ENCODE measurements at places on chromosomes 7 and 10.

- no peak for DNase-seq
These were observed 111.8 kb upstream of the ZNF32 start for GRCh38 chr10:43760514-43760913.

GRCh38 chr7:108307595-108307994 is 148.6 kb downstream of the NRCAM start:
- DNase-seq: no peak

- no peak for DNase-seq
These were observed 64.7 kb downstream of the MACC1 start for GRCh38 chr7:20152511-20152910.

GRCh38 chr10:131363416-131363815 is 51.9 kb upstream of the TCERG1L start:
- no peak for DNase-seq

- DNase-seq: no peak
These were observed 48.5 kb upstream of the FGL2 start for GRCh38 chr7:77248154-77248553.

DNA sequence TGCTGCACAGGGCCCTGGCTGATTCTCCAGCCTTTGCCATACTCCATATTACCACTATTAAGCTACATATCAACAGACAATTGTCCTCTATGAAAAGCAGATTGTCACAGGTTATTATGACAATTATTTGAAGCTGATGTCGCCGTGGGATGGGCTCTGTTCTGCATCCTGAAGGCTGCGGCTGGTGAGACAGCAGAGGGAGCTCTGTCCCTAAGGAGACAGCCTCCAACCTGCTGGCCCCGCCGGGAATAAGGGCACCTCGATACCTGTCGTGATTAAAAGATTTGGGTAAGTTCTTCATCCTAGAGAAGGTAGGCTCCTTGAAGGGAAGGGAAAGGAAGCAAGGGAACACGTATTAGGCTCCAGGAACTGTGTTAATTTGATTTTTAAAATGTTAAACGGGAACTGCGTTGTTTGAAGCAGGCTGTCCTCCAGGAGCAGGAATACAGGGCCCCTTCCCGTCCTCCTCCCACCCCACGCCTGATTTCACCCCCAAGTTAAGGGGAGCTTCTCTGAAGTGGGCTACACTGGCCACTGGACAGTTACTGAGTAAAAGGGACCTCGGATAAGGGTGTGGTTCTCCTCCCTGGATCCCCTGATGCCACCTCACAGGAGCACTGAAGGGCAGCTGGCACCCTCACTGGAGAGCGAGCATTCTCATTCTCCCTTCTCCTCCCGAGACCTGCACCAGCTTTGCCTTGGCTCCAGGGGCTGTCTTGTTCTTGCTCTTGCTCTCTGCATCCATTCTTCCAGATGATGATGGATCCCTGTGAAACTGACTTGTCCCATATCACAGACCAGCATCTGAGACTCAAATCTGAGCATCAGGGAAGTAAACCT is 11.8 kb upstream of the TIAL1 start:
- peak; percentile 8 for DNase-seq

DNA sequence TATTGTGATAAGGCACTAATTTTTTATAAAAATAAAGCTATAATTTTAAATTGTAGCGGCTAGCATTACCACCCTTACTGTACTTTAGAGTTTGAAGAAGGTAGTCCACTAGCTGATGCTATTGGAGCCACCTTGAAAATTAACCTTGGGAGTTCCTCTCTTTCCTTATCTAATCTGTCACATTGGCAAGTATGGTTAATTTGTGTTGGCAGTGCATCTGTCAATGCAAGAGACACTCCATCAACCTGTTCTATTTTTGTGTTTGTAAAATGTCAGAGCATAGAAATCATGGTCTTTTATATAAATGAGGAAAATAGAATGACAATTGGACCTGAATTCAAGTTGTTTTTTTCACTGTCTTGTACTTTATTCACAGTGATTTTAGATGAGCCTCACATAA is 20.5 kb downstream of the GLCCI1 start:
- no peak for DNase-seq

DNA sequence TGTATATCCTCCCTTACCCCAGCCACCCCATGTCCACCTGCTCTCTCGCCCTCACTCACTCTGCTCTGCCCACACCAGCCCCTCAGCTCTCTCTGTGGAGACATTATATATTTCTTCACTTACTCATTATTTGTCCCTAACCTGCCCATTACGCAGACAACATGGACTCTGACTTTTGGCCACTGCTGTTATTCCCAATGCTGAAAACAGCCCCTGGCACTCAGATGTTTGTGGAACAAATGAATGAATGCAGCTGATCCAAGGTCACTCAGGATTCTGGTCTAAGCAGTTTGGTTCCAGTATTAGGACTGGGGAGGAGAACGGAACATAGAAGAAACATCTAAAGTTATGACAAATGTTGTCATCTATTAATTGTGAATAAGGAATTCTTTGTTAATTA is 26.7 kb downstream of the GNA12 start:
- DNase-seq: no peak

- no peak for DNase-seq
These were observed 127.6 kb upstream of the CXCL12 start for GRCh38 chr10:44512431-44513022.

- DNase-seq: no peak
These were observed 82.8 kb upstream of the ZNF32 start for GRCh38 chr10:43731486-43731885.

GRCh38 chr7:102834999-102835398 is 77.8 kb upstream of the LRRC17 start:
- DNase-seq: no peak

DNA sequence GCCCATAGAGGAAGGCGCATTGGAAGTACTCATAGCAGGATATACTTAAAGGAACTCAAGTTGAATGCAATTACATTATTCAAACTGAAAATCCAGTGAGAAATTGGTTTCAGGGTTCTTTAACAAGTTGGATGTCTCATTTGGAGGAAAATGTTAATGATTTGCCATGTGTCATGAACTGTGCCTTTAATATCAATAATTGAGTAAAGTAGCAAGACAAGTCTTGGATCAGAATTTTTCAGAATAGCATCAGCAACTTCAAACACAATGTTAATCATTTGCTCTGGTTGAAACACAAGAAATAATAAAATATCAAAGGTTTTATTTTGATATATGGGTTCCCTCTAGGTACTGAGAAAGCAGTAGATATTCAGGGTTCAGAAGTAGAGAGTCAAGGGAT is 24.5 kb upstream of the POU6F2 start:
- no peak for DNase-seq

GRCh38 chr7:104998040-104998752 is 15.8 kb upstream of the KMT2E start:
- DNase-seq: no peak

DNA sequence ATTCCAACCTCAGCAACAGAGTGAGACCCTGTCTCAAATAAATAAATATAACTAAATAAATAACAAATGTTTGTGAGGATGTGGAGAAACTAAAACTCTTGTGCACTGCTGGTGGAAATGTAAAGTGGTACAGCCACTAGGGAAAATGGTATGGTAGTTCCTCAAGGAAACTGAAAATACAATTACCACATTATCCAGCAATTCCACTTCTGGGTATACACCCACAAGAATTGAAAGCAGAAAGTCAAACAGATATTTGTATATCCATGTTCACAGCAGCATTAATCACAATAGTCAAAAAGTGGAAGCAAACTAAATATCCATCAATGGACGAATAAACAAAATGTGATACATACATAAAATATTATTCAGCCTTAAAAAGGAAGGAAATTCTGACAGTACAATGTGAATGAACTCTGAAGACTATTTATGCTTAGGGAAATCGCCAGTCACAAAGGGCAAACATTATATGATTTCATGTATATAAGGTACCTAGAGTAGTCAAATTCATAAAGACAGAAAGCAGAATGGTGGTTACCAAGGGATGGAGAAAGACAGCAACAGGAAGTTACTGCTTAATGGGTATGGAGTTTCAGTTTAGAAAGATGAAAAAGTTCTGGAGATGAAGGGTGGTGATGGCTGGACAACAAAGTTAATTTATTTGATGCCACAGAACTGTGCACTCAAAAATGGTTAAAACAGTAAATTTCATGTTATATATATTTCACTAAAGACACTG is 9.8 kb downstream of the ARHGAP12 start:
- DNase-seq: no peak

DNA sequence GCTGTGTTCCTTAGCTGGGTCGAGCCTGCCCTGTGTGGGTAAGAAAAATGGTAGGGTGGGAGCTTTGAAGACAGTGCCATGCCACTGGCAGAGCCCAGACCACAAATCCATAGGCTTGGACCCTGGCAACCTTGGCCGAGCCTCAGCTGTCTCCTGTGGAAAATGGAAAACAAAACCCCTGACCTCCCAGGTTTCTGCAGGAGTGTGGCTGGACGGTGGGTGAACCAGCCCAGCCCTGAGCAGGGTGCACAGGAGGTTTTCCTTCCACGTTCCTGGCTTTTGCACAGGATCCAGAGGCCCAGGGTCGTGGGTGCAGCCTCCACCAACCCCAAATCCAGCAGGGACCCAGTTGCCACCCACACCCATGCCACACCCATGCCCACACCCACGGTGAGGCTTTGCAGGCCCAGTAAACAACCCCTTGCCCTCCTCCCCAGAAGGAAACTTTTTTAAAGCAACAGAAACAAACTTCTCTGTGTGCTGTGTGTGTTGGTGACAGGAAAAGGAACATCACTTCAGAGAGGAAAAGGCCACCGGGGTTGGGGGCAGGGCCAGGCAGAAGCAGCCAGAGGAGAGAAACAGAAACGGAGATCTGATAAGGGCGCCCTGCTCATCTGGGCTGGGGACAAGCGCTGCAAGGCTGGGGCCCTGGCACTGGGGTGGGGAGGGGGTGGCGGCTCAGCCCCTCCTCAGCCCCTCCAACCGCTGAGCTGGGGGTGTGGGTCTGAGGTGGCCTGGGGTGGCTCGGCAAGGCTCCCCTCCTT is 20.7 kb upstream of the ZMIZ1 start:
- DNase-seq: no peak

DNA sequence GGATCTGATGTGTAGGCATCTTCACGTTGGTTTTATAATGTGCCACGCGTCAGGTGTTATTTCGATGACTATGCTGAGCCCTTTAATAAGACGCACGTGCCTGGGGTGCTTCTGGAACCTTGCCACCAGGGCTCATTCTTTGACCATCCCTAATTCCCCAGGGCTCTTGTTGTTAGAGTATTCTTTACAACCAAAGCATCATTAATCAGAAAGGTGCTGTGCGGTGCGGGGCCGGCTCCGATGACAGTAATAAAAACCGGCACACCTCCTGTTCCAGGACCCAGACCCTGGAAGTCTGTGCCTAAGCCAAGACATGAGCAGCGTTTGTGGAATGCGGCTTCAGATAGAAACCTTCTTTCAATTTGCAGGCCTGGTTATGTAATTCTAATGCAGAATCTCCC is 58.4 kb downstream of the MGMT start:
- DNase-seq: no peak

- no peak for DNase-seq
These were observed 233.6 kb upstream of the CCDC6 start for GRCh38 chr10:60139798-60140566.

- DNase-seq: no peak
These were observed 16.4 kb downstream of the ARL4A start for GRCh38 chr7:12703881-12704280.

DNA sequence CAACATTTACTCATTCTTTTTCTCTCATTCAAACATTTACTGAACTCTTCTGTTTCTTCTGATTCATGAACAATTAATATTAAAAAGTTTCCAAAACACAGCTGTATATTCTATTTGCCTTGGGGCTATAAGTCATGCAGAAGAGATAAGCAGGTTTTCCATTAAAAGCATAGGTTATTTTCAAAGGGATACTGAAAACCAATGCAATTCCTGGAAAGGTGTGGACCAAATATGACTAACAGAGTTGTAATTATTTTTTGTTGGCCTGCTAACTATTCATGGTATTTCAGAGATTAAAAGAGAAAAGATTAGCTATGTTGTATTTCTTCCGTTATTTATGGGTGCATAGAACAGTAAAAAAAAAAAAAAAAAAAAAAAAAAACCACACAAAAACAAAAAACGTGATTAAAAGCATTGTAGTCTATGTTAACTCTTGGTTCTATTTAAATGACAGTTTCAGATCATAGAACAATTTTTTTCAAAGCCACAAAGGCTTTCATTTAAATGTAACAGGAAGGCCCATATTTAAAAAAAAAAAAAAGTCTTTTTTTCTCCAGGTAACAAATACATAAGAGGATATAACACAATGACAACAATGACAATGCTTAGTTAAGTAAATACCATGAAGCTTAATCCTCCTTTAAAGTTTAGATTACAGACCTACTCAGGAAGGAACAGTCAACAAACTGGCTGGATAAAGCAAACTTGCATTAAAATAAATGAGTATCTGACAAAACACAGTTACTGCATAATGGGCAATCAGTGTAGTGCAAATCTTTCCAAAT is 1042.9 kb downstream of the GATA3 start:
- no peak for DNase-seq

- DNase-seq: no peak
These were observed 384.4 kb upstream of the AUTS2 start for GRCh38 chr7:69213878-69214277.

- no peak for DNase-seq
These were observed 208.3 kb downstream of the JAZF1 start for GRCh38 chr7:27972276-27972675.

GRCh38 chr10:2826675-2827074 is 240.7 kb upstream of the PFKP start:
- DNase-seq: no peak

- no peak for DNase-seq
These were observed 133.7 kb upstream of the NAMPT start for GRCh38 chr7:106418526-106418925.

- DNase-seq: no peak
These were observed 47.9 kb downstream of the GALNT11 start for GRCh38 chr7:152073352-152073751.

All from NCI-H2227 treated with DMSO at 0.1 percent for 48 hours (cell line).